ENCODE measurements at places on chromosomes 6 and 20.

DNA sequence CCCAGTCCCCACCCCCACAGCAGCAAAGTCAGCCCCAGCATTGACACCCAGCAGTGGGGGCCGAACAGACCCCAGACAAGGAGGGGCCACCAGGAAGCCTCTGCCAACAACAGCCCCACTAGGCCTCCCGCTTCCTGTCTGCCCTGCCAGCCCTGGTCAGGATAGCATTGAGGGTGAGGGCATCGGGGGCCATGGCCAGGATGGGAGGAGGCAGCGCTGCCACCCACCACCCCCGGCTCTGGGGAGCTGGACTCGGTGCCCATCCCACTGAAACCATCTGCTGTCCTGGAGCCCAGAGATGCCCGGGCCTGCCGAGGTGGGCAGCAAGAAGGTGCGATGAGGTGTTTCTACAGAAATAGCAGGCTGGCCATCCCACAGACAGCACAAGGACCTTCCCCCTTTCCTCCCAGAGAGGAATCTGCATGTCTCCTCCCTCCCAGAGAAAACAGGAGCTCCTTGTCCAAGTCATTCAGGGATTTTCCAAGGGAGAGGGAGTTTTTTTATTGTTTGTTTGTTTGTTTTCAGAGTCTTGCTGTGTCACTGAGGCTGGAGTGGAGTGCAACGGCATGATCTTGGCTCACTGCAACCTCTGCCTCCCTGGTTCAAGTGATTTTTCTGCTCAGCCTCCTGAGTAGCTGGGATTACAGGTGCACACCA lies 62.1 kb upstream of the BHLHE23 start:
- no peak overlapping the region for H3K4me3 ChIP-seq
- peaks cover 18% of the 10 kb centered on the region for H3K27me3 ChIP-seq
- no peak for DNase-seq
- H3K36me3 ChIP-seq, result no peaks in the 10 kb centered on the region

GRCh38 chr6:2124260-2124709 lies 121.1 kb downstream of the GMDS start:
- H3K4me1 ChIP-seq, result no peaks in the 10 kb centered on the region
- no peaks in the 10 kb centered on the region for H3K27me3 ChIP-seq
- no peak overlapping the region for H3K4me3 ChIP-seq
- no peaks in the 10 kb centered on the region for H3K36me3 ChIP-seq
- H3K27ac ChIP-seq, result no peak overlapping the region

DNA sequence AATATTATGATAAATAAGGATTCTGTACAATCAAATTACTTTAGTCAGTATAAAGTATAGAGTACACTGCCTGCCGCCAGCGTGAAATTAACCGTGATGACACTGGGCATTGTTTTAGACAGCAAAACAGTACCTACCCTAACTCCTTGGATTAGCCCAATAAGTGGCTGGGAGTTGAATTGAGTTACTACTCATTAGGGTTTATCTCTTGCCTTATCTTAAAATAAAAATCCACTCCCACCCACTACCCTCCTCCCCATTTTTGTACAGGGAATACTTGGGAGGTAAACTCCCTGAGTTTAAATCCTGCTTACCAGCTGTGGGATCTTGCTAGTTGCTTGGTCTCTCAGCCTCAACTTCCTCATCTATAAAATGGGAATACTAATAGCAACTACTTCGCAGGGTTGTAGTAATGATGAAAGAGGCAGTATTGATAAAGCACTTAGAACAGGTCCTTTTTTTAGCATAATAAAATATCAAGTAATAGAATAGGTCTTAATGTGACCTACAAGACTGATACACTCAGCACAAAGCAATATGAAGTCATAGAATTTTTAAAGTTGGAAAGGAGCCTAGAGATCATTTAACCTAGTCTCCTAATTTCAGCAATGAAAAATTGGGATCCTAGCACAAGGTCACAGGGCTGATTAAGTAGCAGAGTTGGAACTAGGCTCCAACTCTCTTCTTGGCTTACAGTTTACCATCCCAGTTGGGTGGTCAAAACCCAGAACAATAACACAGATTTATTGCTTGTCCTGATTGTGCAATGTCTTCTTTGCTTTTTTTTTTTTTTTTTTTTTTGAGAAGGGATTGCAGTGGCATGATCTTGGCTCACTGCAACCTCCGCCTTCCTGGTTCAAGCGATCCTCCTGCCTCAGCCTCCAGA lies 23.8 kb downstream of the PHACTR2 start:
- peaks cover 4% of the 10 kb centered on the region for H3K4me1 ChIP-seq
- H3K36me3 ChIP-seq, result peaks cover 5% of the 10 kb centered on the region
- H3K27ac ChIP-seq, result no peak overlapping the region
- no peaks in the 10 kb centered on the region for H3K27me3 ChIP-seq
- H3K4me3 ChIP-seq, result no peak overlapping the region
- no peak for DNase-seq

- H3K36me3 ChIP-seq, result no peaks in the 10 kb centered on the region
- H3K27me3 ChIP-seq, result no peaks in the 10 kb centered on the region
- DNase-seq, result peak; percentile 86
- no peak overlapping the region for H3K27ac ChIP-seq
Observed at GRCh38 chr20:11676630-11677287, 240.9 kb upstream of the BTBD3 start.

GRCh38 chr6:33112148-33112547 lies 36.4 kb downstream of the HLA-DPB1 start:
- no peaks in the 10 kb centered on the region for H3K36me3 ChIP-seq
- no peak overlapping the region for H3K27ac ChIP-seq
- H3K4me3 ChIP-seq, result no peak overlapping the region
- H3K27me3 ChIP-seq, result peaks cover 14% of the 10 kb centered on the region
- peaks cover 20% of the 10 kb centered on the region for H3K4me1 ChIP-seq
- DNase-seq, result no peak

- H3K27ac ChIP-seq, result no peak overlapping the region
- peak; percentile 13 for DNase-seq
- no peak overlapping the region for H3K4me3 ChIP-seq
- peaks cover 14% of the 10 kb centered on the region for H3K36me3 ChIP-seq
- peaks cover 2% of the 10 kb centered on the region for H3K4me1 ChIP-seq
Observed at GRCh38 chr20:63328718-63329275, 32.4 kb downstream of the CHRNA4 start.

DNA sequence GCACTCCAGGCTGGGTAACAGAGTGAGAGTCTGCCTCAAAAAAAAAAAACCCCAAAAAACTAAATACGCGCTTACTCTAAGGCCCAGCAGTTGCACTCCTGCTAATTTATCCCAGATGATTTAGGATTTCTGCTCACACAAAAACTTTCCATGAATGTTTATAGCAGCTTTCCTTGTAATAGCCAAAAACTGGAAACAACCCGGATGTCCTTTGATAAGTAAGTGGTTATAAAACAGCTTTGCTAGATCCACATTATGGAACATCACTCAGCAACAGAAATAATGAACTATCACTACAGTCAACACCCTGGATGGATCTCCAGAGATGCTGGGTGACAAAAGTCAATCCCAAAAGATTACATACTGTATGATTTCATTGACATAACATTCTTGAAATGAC lies 220.4 kb upstream of the JARID2 start:
- H3K27ac ChIP-seq, result no peak overlapping the region
- no peak for DNase-seq
- H3K27me3 ChIP-seq, result no peaks in the 10 kb centered on the region
- H3K4me1 ChIP-seq, result peaks cover 8% of the 10 kb centered on the region
- H3K36me3 ChIP-seq, result no peaks in the 10 kb centered on the region

DNA sequence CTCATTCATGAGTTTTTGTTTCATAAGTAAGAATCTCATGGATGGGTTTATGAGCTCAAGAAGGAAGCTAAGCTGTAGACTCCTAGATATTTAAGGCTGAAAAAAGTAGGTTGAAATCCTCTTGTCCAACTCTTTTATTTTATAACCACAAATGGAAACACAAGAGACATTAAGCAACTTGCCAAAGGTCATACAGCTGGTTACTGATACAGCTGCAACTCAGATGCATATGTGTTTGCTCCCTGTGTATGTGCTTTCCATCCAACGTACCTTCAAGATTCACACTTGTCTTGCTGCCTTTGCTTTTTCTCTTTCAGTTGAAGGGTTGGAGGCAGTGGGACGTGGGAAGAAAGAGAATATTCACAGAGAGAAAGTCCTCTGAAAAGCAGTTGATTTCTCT lies 153.5 kb upstream of the STMND1 start:
- H3K4me3 ChIP-seq, result no peak overlapping the region
- H3K36me3 ChIP-seq, result no peaks in the 10 kb centered on the region
- peaks cover 3% of the 10 kb centered on the region for H3K4me1 ChIP-seq
- H3K27me3 ChIP-seq, result no peaks in the 10 kb centered on the region
